CD4-positive, alpha-beta T cell (primary cell): ENCODE measurements at places on chromosomes 4 and X.

DNA sequence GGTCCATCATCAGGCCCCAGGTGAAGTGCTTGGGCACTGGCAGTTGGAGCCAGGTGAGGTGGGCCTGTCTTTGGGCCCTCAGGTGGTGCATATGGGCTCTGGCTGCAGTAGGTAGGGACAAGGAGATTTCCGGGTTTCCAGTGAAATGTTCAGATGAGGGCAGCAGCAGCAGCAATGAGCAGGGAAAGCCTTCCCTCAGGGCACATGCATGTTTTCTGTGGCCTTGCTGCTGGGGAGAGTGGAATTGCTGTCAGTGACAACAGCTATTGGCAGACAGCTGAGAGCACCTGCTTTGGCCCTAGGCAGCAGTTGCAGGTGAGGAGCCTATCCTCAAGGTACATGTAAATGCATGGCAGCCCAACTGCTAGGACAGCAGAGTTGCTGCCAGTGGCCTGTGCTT lies 58.9 kb upstream of the QRFPR start:
- no peak for DNase-seq

DNA sequence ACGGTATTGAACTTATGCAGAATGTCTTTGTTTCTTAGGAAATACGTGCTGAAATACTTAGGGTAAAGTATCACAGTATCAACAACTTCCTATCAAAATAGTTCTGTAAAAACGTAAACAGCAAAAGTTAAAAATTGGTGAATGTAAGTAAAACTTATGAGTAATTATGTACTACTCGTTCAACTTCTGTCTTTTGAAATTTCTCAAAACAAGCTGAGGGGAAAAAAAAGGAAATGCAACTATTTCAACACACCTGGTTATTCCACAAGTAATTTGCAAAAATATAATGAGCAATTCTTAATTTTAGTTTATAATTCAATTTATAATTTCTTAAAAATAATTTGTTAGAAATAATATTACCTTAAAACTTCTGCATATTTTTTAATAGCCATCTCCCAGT lies 8.3 kb downstream of the PPID start:
- DNase-seq: no peak

GRCh38 chr4:151402145-151402865 lies 6.7 kb upstream of the FHIP1A start:
- no peak for DNase-seq

DNA sequence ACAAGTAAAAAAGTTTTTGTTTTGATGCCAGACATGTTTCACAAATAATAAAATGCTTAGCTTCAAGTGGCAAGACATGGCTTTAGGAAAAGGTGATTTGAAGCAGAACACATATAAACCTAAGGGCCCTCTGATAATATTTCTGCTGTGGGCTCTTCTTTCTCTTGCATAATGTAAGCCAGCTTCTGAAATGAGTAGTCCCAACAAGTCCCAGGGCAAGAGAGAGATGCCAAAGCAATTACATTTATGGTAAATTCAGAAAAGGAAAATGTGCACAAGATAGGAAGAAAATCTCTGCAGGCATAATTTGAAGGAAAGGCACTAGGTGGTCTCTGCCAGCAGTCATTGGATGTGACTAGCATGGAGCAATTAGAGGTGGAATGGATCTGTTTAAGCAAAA lies 170.8 kb upstream of the GALNT7 start:
- no peak for DNase-seq

- no peak for DNase-seq
Measured at GRCh38 chr4:103171006-103171405, 27.1 kb downstream of the CENPE start.

DNA sequence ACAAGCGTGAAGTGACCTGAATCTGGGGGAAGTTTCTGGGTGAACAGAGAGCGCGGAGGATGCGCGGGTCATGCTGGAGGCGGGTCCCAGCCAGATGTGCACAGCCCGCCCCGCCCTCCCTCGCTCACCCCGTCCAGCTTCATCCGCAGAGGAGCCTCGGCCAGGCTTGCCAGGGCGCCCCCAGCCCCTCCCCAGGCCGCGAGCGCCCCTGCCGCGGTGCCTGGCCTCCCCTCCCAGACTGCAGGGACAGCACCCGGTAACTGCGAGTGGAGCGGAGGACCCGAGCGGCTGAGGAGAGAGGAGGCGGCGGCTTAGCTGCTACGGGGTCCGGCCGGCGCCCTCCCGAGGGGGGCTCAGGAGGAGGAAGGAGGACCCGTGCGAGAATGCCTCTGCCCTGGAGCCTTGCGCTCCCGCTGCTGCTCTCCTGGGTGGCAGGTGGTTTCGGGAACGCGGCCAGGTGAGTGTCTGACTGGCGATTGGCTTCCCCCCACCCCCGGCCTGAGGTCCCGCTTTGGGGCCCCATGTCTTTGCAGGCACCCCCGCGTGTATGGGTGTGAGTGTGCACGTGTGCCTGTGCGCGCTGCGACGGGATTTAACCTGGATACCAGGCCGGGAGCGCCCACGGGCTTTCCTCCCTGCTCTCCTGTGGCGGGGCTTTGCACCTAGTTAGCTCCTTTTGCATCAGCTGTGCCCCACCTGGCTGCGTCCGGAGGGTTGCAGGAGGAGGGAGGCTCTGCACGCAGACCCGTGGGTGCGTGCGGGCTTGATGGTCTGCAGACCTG lies at the start of gene EGFL6:
TSS of gene EGFL6 (plus strand) at position 123 of the 782 bp plus-strand sequence. CDS start at position 384, 261 bp downstream.
- no peak for DNase-seq

GRCh38 chr4:73006286-73006990 lies 63.1 kb downstream of the COX18 start:
- no peak for DNase-seq

- no peak for DNase-seq
Measured at GRCh38 chr4:184588893-184589292, 60.4 kb downstream of the CASP3 start.
